ENCODE measurements at places on chromosomes 11 and 22.
A peak's percentile ranks its signal among the peaks of the same experiment; 100 is the strongest.

GRCh38 chr22:44658311-44658953 is 43.6 kb upstream of the PRR5 start:
- no peak for DNase-seq

DNA sequence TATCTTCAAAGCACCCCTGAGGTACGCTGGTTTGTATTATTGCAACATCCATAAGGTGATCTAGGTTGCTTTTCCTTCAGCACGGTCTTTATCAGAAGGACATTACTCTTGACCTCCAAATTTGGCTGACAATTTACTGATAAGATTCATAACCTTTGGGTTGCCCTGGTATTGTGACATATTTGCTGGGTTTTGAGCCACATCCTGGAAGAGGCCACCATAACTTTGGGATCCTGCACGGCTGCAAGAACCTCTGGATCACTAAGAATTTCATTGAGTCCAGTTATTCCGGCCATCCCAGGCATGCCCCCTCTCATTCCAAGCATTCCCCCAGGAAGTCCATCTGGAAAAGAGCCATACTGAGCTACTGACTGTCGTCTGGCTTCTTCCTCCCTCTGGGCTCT is 6.5 kb upstream of the PLET1 start:
- DNase-seq, result no peak

DNA sequence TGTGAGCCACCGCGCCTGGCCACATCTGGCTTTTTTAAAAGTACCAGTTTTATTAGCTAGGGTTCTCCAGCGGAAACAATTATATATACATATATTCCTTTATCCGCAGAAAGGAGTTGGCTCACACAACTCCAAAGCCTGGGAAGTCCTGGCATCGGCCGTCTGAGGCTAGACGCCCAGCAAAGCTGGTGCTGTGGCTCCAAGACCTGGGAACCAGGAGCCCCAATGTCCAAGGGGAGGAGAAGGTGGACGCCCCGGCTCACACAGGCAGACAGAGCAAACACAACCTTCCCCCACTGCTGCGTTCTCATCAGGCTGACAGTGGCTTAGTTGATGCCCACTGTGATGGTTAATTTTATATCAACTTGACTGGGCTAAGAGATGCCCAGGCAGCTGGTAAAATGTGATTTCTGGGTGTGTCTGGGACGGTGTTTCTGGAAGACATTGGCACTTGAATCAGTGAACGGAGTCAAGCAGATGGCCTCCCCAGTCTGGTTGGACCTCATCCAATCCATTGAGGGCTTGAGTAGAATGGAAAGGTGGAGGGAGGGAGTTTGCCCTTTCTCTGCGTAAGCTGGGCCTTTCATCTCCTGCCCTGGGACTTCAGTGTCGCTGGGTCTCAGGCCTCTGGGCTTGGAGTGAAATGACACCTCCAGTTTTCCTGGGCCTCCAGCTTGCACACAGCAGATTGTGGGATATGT is 904.4 kb downstream of the BRD1 start:
- no peak for DNase-seq

GRCh38 chr11:107876141-107876540 is 17.6 kb upstream of the SLC35F2 start:
- no peak for DNase-seq

- no peak for DNase-seq
Observed at GRCh38 chr11:65882120-65883057, 2.8 kb downstream of the CTSW start.

GRCh38 chr11:131838016-131838415 is 467.6 kb downstream of the NTM start:
- no peak for DNase-seq

- DNase-seq, result peak; percentile 59
Observed at GRCh38 chr11:114774599-114775361, 96.5 kb downstream of the NXPE2 start.

DNA sequence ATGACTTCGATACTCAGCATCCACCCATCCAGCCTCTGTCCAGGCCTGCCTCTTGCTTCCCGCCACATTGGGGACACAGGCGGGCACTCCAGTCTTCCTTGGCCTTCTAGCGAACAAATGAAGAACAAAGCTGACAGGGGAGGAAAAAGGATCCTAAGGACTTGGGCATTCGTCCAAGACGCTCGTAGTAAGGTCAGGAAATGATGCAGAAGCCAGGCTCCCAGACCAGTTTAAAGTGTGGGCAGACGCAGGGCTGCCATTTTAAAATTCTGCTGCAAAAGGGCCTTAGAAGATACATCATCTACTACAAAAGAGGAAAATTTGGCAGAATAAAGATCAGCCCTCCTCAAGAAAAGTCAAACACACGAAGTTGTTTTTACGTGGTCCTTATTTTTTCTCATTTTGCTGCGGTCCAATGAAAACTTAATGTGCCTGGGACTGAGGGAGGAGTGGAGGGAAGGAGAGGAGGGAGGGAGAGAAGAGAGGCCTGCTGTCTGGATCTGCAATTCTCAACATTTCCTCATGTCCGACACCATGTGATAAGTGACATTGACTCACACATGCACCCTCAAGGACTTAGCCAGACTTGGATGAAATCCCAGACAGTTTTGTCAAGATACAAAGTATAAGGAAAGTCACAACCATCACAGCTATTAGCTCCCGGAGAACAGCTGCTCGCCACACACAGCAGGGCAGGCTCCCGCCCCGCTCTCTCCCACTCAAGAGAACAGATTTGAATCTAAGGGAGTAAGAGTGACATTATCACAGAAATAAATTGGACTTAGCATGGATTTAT is 5.7 kb downstream of the DNAL4 start:
- peak; percentile 30 for DNase-seq

- no peak for DNase-seq
Observed at GRCh38 chr11:71125150-71125549, 127.2 kb downstream of the SHANK2 start.

GRCh38 chr11:7906481-7906880 is 24.6 kb downstream of the OR10A6 start:
- DNase-seq, result no peak

GRCh38 chr11:17603056-17603825 is 56.2 kb downstream of the OTOG start:
- DNase-seq, result no peak

DNA sequence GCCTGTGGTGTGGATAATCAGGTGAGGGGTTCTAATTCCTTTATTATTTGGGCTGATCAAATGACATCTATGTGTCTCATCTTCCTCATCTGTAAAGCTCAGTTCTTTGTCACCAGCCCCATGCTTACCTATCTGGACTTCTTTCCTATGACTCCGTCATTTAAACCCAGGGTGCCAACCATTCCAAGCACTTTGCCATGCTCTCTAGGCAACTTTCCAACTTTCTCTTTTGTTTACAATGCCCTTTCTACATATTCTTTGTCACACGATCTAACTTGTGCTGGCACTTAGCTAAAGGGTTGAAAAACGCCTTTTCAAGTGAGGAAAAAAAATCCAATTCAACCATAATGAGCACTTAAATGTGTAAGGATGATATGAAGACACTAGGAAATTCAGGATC is 27.9 kb downstream of the EXPH5 start:
- DNase-seq, result no peak

GRCh38 chr11:44003736-44004451 is 43.9 kb upstream of the ACCSL start:
- DNase-seq, result no peak

GRCh38 chr11:37525336-37525735 is 927.3 kb upstream of the RAG2 start:
- DNase-seq, result no peak

DNA sequence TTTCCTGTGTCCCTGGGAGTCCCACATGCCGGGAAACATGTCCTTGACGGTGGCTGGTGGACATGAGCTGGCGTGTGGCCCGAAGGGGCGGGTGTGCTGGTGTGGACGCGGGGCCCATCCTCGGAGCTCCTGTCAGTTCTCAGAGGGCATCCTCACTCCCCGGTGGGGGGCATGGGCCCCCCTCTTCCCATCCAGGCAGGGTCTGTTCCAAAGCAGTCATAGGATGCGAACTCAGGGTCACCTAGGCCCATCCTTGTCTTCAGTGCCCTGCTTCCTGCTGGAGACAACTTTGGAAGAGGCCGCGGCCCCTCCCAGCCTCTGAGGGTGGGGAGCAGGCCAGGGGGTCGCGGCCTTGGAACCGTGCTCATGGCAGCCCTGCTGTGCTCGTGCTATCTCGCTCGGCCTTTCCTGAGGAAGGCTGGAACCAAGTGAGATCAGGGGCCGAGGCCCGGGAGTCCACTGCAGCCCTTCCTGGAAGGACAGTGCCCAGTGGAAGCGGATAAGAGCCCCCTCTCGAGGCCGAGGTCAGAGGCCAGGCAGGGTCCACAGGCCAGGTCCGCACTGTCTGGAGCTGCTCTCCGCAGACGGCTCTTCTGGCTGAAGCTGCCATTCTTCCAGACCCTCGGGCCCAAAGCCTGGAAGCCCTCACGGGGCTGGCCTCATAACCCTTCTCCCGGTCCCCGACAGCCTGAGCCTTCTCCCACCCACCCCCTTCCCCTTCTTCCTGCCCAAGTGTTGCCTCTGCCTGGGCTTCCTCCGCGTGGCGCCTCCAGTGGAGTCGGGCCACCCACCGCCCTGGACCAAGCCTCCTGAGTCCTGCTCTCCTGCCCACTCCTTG is 8.7 kb downstream of the GRK2 start:
- no peak for DNase-seq

DNA sequence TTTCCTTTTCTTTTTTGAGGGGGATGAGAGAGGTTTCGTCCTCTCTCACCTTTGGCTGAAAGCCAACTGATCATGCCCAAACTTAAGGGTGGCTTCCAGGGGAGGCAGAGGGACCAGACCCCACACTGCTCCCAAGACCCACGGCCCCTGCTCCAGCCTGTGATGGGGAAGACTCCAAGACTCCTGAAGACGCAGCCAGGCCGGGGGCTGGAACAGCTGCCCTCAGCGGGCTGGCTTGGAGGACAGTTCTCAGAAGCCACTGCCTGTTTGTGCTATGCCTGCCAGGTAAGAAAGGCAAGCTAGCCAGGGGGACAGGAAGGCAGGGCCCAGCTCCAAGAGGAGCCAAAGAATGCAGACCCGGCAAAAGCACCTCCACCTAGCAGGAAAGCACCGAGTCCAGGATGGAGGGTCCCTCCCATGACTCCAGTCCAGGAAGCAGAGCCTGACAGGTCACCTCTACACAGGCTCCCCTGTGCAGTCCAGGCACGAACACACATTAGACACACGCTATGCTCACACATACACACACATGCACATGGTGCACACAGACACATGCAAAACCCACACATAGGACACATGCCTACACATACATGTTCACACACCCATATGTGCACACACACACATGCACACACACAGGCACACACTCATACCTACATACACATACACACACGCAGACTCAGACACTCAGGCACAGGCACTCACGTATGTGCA is 31.3 kb downstream of the GNB1L start:
- no peak for DNase-seq

DNA sequence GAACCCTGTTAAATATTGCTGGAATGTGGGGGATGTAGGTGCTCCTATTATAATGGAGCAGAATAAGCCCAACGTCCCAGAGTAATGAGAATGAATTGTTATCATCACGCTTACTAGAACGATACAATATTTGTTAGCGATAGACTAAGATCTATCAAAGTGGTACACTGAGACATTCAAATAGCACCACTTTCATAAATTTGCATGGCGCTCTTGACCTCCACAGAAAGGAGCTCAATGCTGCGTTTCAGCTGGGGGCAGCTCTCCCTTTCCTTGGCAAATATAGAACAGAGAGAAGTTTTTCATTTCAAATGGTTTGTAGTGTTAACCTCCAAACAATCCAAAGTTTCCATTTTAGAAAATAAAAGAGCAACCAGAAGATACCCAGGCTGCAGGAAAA is 38.2 kb upstream of the BLID start:
- no peak for DNase-seq

DNA sequence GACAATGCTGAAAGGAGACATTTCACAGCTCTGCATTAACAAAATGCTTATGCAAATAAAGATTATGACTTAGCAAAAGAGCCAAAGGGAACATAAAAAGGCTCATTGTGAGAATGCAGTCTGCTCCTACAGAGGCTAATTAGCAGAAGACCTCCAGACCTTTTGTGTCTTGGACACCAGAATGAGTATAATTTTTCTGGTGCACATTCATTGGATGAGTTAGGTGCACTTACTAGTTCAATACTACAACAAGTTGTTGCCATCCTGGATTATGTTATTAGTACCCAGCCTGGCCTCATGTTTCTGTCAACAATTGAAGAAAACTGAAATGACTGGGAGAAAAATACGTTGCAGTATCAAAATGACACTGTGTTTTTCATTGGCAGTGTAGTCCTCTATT is 613.2 kb upstream of the CHORDC1 start:
- DNase-seq, result no peak

DNA sequence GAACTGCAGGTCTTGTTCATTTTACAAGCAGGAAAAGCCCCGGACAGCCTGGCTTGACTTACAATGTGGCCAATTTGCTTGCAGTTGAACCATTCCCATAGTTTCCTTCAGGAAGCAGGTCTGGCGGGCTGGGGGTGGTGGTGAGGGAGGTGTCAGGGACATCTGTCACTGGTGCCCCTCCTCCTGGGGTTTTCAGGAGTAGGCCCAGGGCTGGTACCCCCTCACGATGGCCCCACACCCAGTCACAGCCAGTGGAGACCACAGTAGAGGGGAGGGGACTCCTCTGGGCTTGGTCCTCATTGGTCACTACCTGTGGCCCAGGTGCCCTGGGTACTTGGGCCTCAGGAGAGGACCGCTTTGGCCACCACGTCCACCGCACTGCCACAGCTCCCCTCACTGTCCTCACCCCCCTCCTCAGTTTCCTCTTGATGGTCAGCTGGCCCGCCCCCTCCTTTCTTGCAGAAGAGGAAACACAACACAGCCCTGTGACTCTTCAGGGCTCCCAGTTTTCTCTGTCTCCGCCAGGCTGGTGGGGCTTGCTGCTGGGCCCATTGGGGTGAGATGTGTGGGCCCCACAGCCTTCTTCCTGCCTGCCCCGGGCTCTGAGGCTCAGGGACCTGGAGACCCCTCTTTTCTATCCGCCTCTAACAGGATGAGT is 39.8 kb upstream of the SHISAL1 start:
- DNase-seq, result no peak

DNA sequence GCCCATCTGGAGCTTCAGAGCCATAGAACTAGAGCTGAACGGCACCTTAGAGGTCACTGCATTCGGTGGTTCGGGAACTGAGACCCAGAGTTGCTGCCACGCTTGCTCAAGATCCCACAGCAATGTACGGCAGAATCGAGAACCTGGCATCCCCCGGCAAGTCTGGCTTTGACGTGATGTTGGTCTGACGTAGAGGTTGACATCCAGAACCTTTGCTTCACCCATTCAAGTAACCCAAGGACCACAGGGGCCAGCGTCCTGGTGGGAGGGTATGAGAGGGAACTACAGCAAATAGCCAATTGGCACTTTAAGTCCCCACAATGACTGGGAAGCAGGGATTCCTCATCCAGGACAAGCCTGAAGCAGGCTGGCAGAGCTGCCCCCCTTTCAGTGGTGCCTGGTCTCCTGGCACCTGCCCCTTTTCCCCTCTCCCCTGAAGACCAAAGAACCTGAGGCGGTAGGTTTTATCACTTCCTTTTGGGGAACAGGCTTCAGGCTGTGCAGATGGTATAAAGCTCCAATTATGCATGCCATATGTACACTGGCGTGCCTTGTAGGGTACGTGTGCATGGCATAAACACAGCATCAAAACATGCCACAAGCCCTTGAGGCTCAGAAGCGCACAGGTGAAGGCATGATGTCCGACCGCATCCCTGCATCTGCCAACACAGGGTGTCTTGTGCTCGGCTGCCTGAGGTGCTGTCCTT is 15.3 kb upstream of the TEF start:
- DNase-seq, result no peak

Measured in ACHN (cell line).